ENCODE measurements at places on chromosomes 16 and 17.

GRCh38 chr17:76492123-76492988, 8.9 kb downstream of the RHBDF2 start:
- DNase-seq = peak; percentile 72

GRCh38 chr16:86836503-86837129, 258.3 kb downstream of the FOXL1 start:
- no peak for DNase-seq

GRCh38 chr17:72264682-72265405, 144.0 kb downstream of the SOX9 start:
- DNase-seq = no peak

DNA sequence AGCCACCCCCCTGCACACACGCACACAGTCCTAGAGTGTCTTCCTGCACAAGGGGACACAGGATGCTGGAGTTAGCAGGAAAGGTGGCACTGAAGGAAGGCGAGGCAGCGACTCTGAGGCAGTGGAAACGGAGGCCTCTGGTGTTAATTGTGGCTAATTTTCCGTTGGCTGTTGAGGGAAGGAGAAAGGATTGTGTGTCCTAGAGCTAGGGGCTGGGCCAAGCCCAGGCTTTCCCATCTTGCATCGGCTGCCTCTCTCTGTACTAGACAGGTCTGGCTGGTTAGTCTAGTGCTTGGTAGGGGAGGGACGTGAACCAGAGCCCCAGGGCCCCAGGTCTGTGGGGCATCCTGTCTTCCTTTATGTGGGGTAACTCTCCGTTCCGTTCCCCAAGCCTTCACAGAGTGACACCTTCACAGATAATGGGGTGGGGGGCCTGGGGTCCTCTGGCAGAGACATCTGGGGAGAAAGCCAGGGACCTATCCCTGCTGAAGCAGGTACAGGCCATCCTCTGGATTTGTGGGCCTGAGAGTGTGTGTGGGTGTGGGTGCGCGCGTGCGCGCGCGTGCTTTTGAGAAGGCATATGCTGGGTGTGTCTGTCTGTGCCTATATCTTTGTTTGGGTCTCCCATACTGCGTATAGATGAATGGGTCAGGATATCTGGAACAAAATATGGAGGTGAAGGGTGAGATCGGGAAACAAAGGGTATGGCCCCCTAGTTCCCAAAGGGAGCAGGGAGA, at the start of gene CHD3:
TSS of gene CHD3 (plus strand) at position 606 of the 737 bp plus-strand sequence. CDS start 212 bp downstream, outside the sequence.
- DNase-seq = no peak

DNA sequence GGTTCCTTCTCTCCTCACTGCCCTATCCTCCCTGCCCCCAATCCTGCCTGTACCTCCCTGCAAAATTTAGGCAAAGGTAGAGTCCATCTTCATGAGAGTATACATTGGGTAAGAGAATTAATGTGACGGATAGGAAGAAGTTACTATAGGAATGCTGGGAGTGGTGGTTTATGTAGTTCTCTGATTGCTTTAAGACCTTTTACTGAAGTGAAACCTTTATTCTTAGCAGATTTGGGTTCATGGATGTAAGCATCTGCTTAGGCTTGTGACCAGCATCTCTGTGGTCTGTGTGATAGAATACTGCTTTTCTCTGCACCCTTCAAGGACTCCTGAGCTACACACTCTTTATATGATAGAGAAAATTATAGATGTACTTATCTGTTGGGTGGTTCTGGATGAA, 127.3 kb downstream of the PRKCA start:
- no peak for DNase-seq

DNA sequence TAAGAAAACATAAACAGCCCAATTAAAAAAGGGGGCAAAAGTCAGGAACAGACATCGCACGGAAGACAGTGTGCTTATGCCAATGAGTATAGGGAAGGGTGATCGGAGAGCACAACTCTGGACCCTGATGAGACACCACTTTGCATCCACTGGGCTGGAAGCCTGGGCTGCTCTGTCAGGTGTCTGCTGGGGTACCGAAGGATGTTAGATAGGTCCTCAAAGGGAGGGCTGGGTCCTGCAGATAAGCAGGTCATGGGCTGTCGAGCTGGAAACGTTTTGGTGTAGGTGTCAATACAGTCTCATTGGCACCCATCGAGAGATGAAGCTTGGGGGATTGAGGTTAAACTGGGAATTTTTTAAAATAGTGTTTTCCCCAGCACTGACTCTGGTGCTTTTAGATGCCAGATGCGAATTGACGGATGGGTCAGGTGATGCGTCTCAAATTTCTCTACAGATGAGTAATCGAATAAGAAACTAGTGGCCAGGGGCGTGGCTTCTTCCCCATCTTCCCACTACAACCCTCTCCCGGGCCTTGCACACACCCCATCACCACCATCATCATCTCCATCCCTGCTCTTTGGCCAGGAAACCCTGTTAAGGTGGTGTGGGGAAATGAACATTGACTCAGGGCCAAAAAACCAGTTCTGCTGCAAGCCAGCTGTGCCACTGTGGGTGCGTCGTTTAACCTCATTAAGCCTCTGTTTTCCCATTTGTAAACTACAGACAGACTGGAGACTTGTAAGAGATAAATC, 47.8 kb upstream of the IRF8 start:
- no peak for DNase-seq

- DNase-seq = peak; percentile 51
These were observed 59.9 kb downstream of the OR1D5 start for GRCh38 chr17:3003296-3004149.

DNA sequence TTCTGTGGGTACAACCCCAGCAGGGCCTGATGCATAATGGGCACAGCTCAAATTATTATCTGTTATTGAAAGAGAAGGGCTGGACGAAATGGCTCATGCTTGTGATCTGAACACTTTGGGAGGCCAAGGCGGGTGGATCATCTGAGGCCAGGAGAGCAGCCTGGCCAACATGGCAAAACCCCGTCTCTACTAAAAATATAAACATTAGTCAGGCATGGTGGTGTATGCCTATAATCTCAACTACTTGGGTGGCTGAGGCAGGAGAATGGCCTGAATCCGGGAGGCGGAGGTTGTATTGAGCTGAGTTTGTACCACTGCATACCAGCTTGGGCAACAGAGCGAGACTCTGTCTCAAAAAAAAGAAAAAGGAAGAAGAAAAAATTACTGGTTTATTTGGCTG, 100.7 kb downstream of the ABCC1 start:
- no peak for DNase-seq
